ENCODE measurements at places on chromosomes 2 and 18.

GRCh38 chr2:218881744-218882460 is 1.2 kb downstream of the WNT10A start:
- no peak for DNase-seq

- DNase-seq = no peak
Measured at GRCh38 chr2:226466589-226466988, 333.0 kb downstream of the IRS1 start.

DNA sequence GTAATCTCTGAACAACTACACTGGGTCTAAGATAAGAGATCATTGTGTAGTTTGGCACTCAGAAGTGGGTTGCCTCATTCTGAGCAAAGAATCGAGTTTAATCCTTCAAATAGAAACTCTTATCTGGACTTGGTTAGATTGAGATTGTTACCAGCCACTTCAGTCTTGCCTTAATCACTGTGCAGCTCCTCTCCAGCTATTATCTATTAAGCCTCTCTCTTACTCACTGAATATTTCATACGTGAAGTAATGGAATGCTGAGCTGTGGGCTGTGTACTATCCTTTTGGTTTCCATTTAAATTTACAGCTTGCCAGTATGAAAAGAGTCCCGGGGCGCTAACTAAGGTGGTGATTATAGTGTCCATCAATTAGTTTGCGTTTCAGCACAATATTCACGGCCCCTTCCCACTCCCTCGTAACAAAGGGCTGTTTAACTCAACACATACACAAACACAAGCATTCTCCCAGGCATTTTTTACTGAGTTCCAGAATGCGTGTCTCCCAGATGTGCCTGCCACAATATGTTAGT is 65.7 kb upstream of the NCKAP5 start:
- no peak for DNase-seq

GRCh38 chr2:10019602-10020400 is 23.5 kb upstream of the KLF11 start:
- no peak for DNase-seq

- DNase-seq = no peak
Measured at GRCh38 chr2:200741468-200742202, 70.1 kb upstream of the BZW1 start.
